ENCODE measurements at places on chromosomes 3 and 15.
A peak's percentile ranks its signal among the peaks of the same experiment; 100 is the strongest.

DNA sequence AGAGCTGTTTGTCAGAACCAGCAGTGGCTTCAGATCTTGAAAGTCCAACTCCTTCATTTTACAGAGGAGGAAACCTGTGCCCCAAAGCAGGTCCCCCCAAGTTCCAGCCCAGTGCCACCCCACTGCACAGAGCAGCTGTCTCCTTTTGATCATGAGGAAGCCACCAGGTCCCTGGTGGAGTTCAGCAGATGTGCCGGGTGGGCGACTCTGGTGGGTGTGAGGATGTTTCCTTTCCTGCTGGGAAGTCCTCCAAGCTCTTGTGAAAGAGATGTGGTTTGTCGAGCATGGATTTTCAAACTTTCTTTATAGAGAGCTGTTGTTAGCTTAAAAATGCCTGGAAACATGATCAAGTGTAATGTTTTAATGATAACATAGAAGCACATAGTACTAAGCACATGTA, 52.0 kb downstream of the SMAD3 start:
- H3K36me3 ChIP-seq, result peaks cover 7% of the 10 kb centered on the region
- H3K4me3 ChIP-seq, result no peak overlapping the region
- H3K4me1 ChIP-seq, result peaks cover 96% of the 10 kb centered on the region
- no peaks in the 10 kb centered on the region for H3K27me3 ChIP-seq
- DNase-seq, result no peak

GRCh38 chr3:110743984-110744383, 327.6 kb upstream of the NECTIN3 start:
- H3K27ac ChIP-seq, result no peak overlapping the region
- no peaks in the 10 kb centered on the region for H3K4me1 ChIP-seq
- H3K27me3 ChIP-seq, result peaks cover 3% of the 10 kb centered on the region
- no peaks in the 10 kb centered on the region for H3K36me3 ChIP-seq
- H3K4me3 ChIP-seq, result no peak overlapping the region

GRCh38 chr3:58899159-58899952, 150.5 kb downstream of the CFAP20DC start:
- H3K4me1 ChIP-seq, result peaks cover 26% of the 10 kb centered on the region
- H3K27me3 ChIP-seq, result peaks cover 4% of the 10 kb centered on the region
- no peaks in the 10 kb centered on the region for H3K36me3 ChIP-seq
- peak overlapping the region; percentile 54 for H3K27ac ChIP-seq

DNA sequence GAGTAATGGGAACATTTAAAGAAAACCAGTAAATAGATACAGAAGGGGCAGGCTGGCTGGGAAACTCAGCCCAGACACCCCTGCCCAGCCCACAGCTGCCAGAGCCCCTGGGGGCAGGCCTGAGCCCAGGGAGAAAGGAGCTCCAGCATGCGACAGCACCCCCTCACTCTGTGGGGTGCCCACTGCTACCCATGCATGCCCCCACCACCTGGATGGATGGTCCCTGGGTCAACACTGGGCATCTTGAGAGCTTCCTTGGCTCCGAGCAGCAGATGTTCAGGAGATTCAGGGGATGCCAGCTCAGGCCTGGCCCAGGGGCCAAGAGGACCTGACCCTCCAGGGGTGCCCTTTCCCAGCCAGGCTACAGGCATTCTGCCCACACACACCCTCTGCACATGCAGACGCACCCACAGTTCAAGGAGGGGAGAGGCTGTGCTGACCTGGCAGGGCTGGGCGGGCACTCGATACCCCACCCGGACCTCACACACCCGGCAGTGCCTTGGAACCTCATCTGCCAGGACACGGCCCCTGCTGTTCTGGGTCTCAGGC, 31.5 kb downstream of the PTH1R start:
- H3K27ac ChIP-seq, result no peak overlapping the region
- no peaks in the 10 kb centered on the region for H3K27me3 ChIP-seq
- no peaks in the 10 kb centered on the region for H3K36me3 ChIP-seq

DNA sequence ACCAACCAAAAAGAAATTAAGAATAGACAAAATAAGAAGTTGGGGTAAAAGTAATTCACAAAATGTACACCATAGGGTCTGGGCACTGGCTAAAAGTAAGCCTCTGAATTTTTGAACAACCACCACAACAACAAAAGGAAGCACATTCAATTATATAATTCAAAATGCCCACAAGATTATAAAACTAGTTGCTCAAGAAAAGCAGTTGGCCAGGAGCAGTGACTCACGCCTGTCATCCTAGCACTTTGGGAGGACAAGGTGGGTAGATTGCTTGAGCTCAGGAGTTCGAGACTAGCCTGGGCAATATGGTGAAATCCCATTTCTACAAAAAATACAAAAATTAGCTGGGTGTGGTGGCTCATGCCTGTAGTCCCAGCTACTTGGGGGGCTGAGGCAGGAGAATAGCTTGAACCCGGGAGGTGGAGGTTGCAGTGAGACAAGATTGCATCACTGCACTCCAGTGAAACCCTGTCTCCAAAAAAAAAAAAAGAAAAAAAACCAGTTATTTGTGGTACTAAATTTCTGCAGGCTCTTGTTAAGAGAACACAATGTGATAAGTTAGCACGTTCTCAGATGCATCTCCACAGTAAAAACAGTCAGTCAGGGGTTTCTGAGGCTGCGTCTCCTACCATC, 6.6 kb upstream of the ATP11B start:
- H3K4me3 ChIP-seq, result no peak overlapping the region
- no peaks in the 10 kb centered on the region for H3K36me3 ChIP-seq
- DNase-seq, result no peak
- H3K4me1 ChIP-seq, result peaks cover 12% of the 10 kb centered on the region

DNA sequence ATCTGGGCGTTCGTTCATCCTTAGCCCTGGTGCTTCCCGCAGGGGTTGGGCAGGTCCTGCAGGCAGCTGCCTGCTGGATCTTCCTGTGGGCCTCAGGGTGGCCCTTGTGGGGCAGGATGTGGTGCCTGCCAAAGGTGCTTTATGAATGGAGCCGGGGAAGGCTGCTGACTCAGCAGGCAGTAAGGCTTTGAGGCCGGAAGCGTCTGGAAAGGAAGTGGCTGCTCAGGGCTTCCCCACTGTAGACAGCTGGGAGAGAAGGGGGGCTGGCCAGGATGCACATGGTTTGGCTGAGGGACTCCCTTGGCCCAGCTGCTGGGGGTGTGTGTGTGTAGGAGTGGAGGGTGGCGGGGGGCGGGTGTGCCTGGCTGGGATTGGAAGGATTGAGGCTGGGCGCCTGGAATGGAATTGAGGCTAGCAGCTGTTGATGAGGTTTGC, 12.9 kb downstream of the CD276 start:
- peak overlapping the region; percentile 10 for H3K4me3 ChIP-seq
- DNase-seq, result peak; percentile 77
- H3K36me3 ChIP-seq, result no peaks in the 10 kb centered on the region
- peak overlapping the region; percentile 54 for H3K27ac ChIP-seq

Data from activated naive CD8-positive, alpha-beta T cell treated with anti-CD3 and anti-CD28 coated beads, Interleukin-2, amount 50 U/mL, for 24 hours (primary cell).